Esophagus mucosa (tissue), 1 donor: ENCODE measurements at places on chromosomes 4 and X.

DNA sequence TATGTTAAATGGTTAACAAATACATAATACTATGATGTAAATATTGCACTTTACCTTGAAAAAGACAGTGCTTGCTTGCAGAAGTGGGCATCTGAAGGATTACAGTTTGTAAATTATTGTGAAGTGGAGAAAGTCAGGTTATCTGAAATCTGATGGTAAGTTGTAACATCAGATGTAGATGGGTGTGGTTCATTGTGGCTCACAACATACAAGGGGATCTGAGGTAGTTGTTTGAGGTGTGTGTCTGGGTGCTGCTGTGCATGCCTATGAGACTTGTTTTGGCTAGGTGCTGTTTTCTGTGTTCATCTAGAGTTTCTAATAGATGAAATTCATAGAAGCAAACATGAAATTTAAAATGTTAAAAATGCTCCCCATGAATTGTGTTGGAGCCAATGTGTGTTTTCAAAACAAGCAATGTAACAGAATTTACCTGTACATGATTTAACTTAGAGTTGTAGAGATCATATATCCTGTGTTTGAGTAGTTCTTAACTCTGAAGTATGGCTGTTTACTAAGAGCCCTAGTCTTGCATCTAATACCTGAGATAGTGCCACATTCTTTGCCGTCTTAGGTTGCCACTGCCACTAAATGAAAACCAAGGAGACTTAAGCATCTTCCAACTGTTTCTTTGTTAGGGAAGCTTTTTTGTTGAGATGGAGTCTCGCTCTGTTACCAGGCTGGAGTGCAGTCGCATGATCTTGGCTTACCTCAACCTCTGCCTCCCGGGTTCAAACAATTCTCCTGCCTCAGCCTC lies 11.9 kb upstream of the NDUFC1 start:
- no peak for ATAC-seq

- no peak for ATAC-seq
Measured at GRCh38 chr4:96835991-96836390, 996.1 kb downstream of the PDHA2 start.

DNA sequence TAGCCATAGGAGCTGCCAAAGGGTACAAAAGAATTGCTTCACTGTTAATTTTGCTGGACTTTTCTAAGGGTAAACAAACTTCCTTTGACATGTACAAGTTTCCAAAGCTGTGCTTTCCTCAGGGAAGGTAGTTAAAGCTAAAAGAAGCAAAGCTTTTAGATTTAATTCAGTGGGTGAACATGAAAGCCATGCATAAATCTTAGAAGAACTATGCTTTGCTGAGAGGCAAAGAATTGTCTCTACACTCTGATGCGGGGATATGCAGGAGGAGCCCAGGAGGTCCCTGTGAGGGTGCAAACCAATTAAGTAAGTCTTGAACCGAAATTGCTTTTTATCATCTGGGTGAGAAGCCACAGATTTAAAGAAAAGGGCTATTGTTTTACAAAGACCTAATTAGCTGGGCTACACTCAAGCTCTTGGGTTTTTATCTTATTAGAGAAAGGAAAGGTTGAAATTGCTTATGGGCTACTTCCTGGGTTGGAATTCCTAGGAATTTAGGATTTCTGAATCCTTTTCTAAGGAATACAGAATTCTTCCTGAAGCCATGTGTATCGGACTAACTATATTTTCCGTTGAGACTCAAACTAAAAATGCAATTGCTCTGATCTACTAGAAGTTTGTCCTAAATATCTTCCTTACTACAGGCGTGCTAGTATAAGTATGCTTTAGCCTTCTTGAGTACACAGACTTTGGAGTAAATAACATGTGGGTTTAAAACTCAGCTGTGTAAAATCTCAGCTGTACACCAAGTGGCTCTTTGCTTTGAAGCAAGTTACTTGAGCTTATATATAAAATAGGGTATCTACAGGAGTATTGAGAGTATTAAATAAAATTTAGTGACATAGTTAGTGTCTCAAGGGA lies 188.4 kb upstream of the ANK2 start:
- no peak for ATAC-seq

DNA sequence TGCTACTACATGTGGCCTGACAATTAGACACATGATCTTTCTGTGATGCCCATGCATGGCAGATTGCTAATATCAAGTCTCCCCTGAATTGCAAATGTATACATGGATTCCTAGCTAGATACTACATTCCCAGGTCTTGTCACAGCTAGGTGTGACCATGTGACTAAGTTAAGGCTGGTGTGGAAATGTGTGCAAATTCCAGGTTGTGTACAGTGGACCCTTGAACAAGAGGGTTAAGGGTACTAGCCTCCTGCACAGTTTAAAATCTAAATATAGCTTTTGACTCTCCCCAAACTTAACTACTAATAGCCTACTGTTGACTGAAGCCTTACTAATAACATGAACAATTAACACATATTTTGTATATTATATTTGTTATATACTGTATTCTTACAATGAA lies 48.4 kb downstream of the HSD17B13 start:
- ATAC-seq: no peak

- no peak for ATAC-seq
Measured at GRCh38 chr4:53196882-53197771, 168.7 kb downstream of the SCFD2 start.

GRCh38 chrX:71870208-71871098 lies 40.2 kb upstream of the NHSL2 start:
- peak; percentile 29 for ATAC-seq

GRCh38 chrX:121231566-121232358 lies 184.4 kb downstream of the GLUD2 start:
- no peak for ATAC-seq
